ENCODE measurements at places on chromosomes 1 and 21.
A peak's percentile ranks its signal among the peaks of the same experiment; 100 is the strongest.

GRCh38 chr1:230820568-230820967 is 47.8 kb downstream of the C1orf198 start:
- no peak for DNase-seq

- no peak for DNase-seq
These were observed 54.9 kb downstream of the ACOT7 start for GRCh38 chr1:6338695-6339094.

DNA sequence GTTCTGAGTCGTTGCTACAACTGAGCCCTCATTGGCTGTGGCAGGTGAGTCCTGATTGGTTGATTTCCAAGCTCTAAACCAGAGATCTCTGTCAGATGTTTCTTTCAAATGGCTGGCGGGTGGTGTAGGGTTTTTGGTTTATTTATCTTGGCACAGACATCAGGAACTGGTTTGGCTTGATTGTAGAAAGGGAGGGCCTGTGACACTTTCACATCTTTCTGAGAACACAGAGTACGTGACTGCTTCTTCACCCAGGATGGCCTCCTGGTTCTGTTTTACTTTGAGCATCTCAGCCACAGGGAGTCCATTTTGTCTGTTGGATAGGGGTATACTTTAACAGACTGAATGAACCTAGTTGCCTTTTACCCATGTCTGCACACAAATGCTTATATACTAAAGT is 89.4 kb upstream of the GPR52 start:
- DNase-seq = no peak

- no peak for DNase-seq
These were observed 41.8 kb downstream of the MAP3K7CL start for GRCh38 chr21:29172282-29172681.

GRCh38 chr21:16713331-16714117 is 799.3 kb upstream of the CXADR start:
- DNase-seq = no peak

- no peak for DNase-seq
These were observed 685 bp upstream of the VAMP4 start for GRCh38 chr1:171742577-171742922.

DNA sequence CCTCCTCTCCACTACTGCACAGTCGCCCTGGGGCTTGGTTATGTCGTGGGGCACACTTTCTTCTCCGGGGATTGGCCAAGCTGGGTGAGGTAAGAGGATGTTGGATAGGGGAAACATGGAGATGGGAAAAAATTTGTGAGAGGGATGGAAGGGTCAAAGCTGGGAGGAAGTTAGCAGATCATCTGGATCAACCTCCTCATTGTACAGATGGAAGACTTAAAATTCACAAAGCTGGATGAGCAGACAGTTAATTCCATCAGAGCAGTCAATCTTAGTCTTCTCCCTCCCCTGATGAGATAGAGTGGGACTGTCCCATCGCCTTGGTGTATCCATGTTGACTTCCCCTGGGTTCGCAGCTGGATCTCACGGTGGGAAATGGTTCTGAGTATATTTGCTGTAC is 69.6 kb upstream of the CNTN2 start:
- DNase-seq = no peak

DNA sequence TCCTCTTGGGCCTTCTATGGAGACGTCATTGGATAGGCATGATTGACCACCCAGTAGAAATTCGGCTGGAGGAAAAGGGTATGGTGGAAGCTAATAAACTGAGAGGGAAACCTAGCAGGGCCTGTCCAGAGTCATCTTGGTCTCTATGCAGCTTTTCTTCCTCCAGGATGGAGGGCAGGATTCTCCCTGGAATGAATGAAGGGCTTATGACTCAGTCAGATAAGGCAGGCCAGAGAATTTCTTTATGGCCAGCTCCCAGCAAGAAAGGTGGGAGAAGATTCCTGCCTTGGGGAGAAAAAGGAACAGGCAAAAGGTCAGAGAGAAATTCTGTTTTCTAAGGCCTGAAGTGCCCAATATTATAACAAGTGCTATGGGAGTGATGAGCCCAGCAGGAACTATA is 17.1 kb downstream of the FBLIM1 start:
- no peak for DNase-seq

- DNase-seq = no peak
These were observed 51.2 kb upstream of the FMOD start for GRCh38 chr1:203402152-203402551.

DNA sequence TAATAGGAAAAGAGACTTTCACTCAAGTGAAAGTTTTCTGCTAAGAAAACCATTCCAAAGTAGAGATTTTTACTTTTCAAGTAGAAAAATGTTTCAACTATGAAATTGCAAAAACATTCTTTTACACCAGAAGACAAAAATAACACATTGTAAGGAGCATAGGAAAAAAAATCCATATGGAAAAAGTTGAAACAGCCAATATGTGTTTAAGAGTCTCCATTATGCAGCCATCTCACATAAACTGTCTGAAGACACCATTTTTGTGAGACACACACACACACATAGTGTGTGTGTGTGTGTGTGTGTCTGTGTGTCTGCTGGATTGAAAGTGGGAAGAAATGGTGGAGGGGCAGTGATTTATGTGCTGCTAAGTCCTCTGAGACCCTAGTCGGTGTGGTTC is 162.1 kb downstream of the HHAT start:
- DNase-seq = no peak

GRCh38 chr1:208093754-208094719 is 150.1 kb downstream of the PLXNA2 start:
- peak; percentile 10 for DNase-seq

DNA sequence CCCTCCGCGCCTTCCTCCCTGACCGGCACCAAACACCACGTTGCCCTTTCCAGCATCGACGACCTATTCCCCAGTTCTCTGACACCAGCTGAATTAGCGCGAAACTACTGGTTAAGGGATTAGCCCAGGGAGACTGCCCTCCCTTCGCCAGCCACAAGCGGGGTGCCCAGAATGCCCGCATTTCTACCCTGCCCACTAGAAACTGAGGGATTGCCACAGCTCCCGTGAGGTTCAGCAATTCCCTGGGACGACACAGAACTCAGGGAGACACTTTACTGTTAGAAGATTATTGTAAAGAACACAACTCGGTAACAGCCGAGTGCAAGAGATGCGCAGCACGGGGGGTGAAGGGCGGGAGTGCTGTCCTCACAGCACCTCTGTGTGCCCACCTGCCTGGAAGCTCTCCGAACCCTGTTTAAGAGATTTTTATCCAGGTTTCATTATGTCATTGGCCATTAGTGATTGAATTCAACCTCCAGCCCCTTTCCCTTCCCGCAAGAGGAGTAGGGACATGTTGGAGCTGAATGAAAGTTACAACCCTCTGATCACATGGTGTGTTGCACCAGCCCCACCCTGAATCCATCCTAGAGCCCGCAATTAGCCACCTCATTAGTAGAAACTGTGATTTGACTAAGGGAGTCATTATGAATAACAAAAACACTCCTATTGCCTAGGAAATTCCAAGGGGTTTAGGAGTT is 15.8 kb upstream of the RIPPLY3 start:
- DNase-seq = no peak

GRCh38 chr1:107091418-107091817 is 34.9 kb downstream of the PRMT6 start:
- no peak for DNase-seq

DNA sequence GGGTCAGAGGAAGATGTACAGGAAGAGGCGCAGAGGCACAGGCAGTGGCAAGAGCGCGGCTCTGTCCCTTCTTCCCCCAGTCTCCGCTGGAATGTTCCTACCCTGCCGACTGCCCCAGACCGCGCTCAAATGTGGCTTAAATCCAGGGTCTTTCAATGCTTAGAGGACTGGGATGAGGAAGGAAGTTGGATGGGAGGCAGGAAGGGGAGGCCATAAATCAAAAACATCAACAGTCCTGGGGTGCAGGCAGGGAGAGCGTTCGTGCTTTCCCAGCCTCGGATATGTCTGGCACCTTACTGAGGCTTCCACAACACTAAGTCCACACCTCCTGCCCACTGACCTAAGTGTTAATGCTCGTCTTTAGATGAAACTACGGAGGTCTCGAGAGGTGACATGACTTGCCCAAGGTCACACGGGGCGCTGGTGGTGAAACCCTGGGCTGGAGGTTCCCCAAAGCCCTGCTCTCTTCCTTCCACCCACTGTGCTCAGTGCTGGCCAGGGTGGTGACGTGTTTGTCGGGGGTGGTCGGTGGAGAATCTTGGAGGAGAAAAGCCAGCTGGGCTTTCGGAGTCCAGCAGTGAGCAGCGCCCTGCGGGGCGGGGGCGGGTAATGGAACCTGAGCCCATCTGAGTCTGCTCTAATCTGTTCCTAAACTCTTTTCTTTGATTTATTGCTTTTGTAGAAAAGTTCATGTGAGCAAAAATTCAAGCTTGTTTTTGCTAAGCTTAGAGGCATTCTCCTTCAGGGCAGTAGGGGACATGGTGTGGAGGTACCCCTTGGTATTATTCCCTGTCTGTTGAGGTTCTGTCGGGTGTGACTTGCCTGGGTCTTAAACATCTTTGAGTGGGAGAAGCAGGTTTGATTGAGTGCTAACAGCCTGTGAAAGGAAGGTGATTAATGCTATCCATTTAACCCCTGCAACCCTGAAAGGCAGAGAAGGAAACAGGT is 708 bp downstream of the CDA start:
- DNase-seq = no peak

- no peak for DNase-seq
These were observed 276.8 kb upstream of the TMEM51 start for GRCh38 chr1:14876747-14877146.

DNA sequence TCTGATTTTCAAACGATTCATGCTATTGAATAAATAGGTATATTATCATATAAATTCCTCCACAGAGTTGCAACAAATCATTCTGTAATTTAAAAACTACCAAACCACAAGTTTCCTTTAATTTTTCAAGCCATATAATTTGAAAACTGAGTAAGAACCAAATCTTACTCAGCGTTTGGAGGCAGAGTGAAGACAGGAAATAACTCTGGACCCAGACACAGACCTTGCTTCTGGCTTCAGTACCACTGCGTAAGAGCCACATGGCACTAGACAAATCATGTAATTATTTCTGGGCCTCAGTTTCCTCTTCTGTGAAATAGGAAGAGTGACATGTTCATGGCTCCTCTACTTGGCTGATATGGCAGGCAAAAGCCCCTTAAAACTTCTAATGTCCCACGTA is 82.4 kb downstream of the SMYD2 start:
- no peak for DNase-seq

Data from CD8-positive, alpha-beta memory T cell (primary cell).